Stimulated activated CD4-positive, alpha-beta T cell treated with anti-CD3 and anti-CD28 coated beads, Interleukin-2, amount 100 ng/mL, for 24 hours (primary cell): ENCODE measurements at places on chromosomes 5 and 9.

DNA sequence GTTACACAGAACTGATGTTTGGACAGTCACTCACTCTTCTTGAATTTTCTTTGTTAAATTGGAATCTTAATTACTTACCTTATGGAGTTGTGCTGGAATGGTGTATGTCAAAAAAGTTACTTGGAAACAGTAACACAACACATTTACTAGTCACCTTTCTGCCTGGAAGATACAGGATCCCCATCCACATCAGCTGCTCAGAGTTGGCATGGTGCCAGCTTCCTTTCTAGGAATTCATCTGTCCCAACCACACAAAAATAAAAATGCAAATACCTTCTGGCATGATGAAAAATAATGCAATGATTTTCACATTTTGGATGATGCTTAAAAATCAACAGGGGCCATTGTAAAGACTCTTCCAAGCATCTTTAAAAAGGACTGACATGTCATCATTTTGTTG is 341.5 kb downstream of the TMEM38B start:
- no peak for DNase-seq

DNA sequence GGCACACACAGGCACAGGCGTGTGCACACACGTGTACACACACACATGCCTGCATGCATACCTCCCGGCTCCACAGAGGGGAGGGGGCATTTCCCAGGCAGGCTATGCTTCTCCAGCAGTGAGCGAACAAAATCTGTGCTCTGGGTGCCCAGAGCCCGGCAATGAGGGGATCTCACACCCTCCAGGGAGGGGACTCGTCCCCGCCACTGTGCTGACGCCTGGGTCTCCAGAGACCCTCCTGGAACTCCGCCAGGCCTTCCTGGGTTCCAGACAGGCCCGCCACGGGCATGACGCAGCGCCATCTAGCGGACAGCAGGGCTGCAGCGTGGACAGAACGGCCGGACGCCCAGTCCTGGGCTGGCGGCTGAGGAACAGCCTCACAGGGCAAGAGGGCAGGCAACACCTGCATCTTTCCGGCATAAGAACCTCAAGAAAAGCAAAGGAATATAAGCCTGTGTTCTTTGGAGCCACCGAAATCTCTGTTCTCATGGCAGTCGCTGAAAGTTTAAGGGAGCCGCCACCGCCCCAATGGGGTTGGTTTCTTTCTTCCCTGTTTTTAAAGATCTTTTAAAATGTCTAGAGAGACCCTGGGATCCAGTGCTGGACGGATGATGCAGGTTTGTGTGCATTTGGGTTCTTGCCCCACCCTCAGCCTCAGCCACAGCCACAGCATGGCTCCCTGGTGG is 135.6 kb upstream of the PPP1R26 start:
- peak; percentile 57 for DNase-seq

- no peak for DNase-seq
Observed at GRCh38 chr9:99024959-99025358, 80.0 kb upstream of the TGFBR1 start.

GRCh38 chr5:56656846-56657726 is 158.3 kb upstream of the MAP3K1 start:
- DNase-seq: no peak

DNA sequence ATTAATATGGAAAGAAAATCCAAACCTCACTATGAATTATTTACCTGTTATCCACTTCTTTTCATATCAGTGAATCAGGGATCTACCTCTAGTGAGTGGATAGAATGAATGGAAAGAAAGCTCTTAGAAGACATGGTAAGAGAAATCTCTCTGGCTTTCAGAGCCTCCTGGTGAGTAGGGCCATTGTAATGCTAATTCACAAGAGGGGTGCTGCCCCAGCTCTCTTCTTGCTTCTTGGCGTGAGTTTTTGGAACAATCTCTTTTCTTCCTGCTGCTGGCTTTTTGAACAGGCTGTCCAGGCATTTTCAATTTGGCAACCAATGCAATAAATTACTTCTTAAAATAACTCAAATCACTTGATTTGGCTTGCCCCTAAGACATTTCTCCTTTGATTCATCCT is 49.9 kb upstream of the KCNN2 start:
- DNase-seq: no peak

DNA sequence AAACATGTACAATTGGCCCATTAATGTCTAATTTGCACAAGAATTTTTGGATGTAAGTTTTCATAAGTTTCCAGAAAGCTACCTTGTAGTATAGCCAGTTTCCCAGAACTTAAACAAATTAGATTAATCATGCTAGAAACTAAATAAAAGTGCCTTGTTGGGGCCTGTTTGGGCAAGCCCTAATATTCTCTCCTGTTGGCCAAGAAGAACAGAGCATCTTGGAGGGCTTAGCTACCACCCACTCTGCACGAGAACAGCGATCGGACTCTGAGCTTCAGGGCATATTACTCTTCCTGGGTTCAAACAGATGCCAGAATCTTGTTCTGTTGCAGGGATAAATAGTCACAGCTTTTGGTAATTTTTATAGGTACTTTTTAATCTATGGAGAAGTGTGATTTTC is 88.2 kb downstream of the GAS1 start:
- DNase-seq: no peak

- DNase-seq: no peak
Observed at GRCh38 chr9:4146293-4146692, 153.6 kb downstream of the GLIS3 start.

GRCh38 chr9:131824155-131824594 is 84.3 kb upstream of the RAPGEF1 start:
- DNase-seq: no peak

- DNase-seq: no peak
Observed at GRCh38 chr5:98786191-98786853, 12.9 kb downstream of the RGMB start.

DNA sequence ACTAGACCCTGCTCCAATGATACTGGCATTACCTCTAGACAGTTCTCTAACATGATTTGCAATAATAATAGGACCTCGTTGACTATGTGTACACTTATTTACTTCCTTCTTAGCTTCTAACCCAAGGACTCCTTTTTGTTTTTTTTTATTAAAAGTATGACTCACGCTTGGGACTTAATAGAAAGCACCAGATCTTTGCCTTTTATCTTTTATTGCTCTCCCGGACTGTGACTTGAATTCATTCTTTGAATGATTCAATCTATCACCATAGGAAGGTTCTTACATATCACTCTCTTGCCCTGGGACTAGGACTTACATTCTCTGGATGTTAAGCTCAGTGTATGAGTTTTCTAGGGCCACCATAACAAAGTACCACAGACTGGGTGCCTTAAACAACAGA is 9.0 kb downstream of the C9 start:
- DNase-seq: no peak

GRCh38 chr9:88106492-88106891 is 31.8 kb downstream of the SPATA31C2 start:
- peak; percentile 23 for DNase-seq

GRCh38 chr9:134652291-134653225 is 11.0 kb downstream of the COL5A1 start:
- no peak for DNase-seq

DNA sequence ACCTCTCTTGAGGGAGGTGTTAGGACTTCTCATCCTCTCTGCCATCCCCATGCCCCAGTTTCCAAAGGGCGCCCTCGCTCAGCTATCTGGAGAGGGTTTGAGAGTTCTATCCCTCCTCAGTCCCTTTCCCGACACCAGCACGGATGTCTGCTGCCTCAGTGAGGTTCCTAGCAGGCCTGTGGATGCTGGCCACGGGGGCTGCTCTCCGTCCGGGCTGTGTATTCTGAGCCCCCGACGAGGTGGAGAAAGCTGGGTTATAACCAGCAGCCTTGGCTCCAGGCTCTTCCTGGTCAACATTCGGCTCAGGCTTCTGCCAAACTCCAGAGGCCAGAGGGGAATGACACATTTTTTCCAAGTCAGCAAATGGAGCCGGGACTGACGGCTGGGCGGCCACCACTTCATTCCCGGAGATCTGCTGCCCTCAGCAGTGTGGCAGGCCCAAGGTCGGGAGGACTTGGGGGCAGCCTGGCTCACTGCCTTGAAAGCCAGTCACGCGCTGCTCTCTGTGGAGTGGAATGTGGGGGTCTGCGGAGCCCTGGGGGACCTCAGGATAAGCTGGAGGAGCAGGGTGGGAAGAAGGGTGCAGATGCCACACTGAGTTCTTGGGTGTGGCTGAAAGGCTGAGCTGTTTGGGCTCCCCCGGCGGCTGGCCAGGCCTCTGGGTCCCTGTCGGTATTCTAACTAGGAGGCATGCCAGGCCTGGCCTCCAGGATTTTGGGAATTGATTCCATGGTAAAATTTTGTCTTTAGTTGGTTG is 27.4 kb downstream of the PTPA start:
- no peak for DNase-seq

DNA sequence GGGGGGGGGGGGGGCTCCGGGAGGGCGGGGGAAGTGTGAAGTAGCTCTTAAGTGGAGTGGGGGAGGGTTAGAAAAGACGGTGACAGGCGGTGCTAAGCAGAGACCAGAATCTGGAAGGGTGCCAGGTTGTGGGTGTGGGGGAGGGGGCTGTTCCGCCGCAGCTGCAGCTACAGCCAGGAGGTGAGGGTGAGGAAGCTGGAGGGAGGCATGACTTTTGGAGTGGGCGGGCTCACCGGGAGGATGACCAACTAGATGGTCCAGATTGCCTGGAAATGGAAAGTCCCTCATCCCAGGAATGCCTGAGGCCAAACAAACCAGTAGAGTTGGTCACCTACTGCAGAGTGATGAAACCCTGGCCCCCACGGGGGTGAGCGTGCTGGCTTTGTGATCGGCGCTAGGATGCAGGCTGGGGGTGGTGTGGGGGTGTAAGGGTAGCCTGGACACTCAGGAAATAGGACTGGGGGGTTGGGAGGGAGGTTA is 158.1 kb upstream of the SHB start:
- peak; percentile 72 for DNase-seq

DNA sequence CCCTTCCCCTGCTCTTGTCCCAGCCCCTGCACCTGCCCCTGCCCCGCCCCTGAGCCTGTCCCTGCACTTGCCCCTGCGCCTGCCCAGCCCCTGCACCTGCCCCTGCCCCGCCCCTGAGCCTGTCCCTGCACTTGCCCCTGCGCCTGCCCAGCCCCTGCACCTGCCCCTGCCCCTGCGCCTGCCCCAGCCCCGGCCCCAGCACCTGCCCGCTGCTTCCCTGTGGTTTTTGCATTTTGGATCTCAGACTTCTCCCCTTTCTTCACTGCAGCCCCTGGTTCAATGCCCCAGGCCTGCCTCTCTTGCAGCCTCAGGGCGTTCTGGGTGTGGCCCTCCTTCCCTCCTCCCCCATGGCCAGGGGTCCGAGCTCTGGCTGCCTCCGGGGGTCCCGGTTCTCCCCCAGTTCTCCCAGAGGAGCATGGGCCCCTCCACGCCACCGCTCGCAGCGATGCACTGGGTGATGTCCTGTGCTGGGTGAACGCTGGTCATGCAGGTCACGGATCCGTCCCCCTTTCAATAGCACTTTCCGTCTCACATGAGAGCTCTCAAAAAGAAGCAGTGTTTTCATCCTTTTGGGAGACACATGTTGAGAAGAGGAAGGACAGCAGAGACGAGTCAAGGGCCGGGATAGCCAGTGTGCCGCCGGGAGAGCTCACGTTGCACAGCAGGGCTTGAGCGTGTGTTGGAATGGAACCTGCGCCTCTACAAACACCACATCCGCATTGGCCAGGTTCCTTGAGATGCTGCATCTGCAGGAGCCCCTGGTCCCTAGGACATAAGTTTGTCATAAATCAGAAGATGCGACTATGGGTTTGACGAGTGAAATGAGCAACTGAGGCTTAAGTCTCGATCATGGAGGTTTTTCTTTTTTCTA is 44.0 kb upstream of the IRX4 start:
- DNase-seq: no peak

DNA sequence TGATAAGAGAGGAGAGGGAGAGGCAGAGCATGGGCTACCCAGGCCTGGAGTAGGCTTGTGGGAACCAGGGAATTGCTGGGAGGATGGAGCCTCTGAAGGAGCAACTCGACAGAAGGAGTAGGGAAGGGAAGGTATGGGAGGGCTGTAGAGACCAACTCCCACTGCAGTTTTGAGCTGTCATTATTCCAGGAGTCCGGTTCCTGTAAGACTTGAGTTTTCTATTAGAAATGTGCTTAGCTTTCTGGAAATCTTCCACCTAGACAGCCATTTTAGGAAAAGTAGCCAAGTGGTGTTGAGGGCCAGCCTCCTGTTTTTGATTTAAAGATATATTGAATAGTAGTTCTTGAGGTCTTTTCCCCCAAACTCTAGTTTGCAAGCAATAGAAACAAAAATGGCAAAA is 323.5 kb downstream of the LRRC70 start:
- no peak for DNase-seq

GRCh38 chr5:119168401-119168800 is 97.5 kb downstream of the DMXL1 start:
- DNase-seq: no peak

DNA sequence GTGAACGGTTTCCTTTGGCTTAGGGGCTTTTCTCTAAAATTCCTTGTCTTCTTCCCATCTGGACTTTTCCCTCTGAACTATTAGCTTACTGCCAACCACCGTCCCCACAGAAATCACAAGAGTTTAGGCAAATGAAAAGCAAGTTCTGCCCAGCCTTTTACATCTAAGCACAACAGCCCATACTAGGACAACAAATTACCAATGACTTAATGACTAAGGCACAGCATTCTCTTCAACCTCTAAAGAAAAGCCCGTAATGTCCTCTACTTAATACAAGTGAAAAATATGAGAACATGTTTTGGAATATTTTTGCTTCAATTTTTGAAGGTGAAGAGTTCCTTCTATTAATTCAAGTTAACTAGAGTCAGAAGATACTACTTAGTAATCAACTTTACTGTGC is 1.2 kb downstream of the ZBTB5 start:
- DNase-seq: no peak

DNA sequence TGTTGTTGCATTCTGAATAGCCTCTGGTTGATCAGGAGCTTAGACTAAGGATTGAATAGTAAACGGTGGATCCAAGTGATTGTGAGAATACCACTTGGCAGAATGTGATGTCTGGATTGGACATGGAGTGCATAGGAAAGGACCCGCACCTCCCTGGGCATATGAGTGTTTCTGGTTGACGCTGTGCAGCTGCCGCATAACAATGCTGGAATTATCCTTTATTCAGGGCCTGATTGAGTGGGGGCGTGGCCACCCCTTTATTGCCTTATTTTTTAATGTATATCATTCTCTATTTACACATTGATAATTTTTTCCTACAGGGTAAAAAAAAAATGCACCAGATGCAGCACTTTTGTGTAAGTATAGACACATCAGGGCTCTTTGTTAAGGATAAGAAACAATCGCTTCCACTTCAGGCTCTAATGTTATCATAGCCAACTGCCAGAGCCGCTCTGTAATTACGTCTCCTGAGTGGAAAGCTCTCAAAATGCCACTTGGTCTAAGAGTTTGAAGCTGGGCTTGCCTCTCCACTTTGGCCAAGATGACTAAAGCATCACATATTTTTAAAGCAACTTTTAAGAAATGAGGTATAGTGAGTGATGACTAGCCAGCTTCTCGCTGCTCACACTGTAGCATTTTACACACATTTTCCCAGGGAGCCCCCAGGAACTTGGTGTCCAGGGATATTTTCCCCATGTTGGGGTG is 5.7 kb downstream of the FGD3 start:
- DNase-seq: no peak

DNA sequence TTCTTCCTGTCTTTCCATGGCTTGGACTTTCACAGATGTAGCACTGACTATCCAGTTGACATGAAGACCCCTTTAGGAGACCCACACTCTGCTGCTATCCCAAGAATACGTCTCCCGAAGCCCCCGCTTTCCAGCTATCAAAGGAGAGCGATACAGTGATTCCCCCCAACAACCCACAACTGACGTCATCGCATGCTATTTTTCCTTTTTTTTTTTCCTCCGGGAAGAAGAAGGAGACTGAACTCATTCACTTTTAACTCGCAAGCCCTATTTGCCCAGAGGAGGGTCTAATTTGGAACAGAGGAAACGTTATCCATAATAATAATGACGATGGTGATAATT is 2.1 kb downstream of the PAPPA start:
- DNase-seq: no peak
